ENCODE measurements at places on chromosomes 6 and 20. TPM values are rescaled to one million over a fixed set of nuclear protein-coding genes. Genes with fewer than 3 reads are reported as not detected.

Gene CD40
- total RNA-seq, result 4.2 TPM

GRCh38 chr6:69022993-69023392, 387.9 kb downstream of the ADGRB3 start:
- no peak for DNase-seq
- H3K36me3 ChIP-seq, result no peaks in the 10 kb centered on the region
- no peak overlapping the region for H3K4me3 ChIP-seq
- no peak overlapping the region for H3K27ac ChIP-seq

DNA sequence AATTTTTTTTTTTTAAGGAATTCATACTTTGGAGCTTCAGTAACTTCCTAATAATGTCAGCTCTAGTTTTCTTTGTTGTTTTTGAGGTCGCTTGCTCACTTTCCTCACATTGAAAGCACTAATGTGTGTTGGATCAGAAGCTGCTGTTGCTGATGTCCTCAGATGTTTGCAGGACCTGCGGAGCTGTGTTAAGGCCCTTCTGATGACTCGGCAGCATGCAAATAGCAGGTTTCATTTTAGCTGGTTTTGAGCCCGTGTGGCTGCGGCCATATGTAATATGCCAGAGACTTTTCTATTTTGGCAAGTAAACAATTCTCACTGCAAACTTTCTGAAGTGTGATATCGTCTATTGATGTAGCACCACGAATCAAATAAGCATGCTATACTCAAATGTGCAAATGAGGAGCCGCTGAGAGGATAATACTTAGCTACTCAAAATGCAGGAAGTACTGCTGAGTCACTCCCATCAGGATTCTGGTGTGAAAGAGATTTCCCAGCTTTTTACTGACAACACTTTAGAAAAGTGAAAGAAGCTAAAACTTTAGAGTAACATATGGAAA, 187.8 kb downstream of the SASH1 start:
- H3K36me3 ChIP-seq, result peaks cover 31% of the 10 kb centered on the region
- H3K4me3 ChIP-seq, result peak overlapping the region; percentile 11
- no peak for DNase-seq
- H3K27me3 ChIP-seq, result no peaks in the 10 kb centered on the region
- H3K27ac ChIP-seq, result peak overlapping the region; percentile 15

DNA sequence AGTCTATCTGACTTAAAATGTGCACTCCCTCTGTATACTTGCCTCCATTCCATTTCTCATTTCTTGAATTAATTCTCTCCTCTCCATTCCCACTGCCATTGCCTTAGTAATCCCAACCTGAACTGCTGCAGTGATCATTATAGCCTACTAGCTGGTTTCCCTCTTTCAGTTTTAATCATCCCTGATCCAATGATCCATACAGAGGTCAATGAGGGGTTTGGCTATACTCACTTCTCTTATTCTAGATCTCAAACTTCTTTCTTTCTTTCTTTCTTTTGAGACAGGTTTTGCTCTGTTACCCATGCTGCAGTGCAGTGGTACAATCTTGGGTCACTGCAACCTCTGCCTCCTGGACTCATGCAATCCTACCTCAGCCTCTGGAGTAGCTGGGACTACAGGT, 17.6 kb downstream of the MAP3K7 start:
- H3K27me3 ChIP-seq, result no peaks in the 10 kb centered on the region
- no peaks in the 10 kb centered on the region for H3K36me3 ChIP-seq
- H3K4me1 ChIP-seq, result peaks cover 8% of the 10 kb centered on the region
- no peak for DNase-seq

DNA sequence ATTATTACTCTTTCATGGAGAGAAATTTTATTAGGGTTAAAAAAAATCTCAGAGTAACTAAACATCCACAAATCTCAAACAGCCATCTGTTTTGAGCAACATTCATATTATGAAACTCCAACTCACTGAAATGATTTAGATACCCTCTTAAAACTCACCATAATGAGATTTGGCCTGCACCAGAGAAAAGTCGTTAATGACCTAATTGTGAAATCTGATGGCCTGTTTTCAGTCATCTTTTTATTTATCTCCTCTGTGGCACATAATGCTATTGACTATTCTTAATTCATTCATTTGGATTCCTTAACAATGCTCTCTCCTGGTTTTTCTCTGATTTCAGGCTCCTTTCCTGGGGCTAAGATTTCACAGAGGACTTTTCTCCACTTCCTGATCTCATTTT, 192.7 kb downstream of the RNF144B start:
- H3K4me3 ChIP-seq, result no peak overlapping the region
- no peaks in the 10 kb centered on the region for H3K27me3 ChIP-seq
- H3K4me1 ChIP-seq, result no peaks in the 10 kb centered on the region
- H3K36me3 ChIP-seq, result no peaks in the 10 kb centered on the region
- no peak overlapping the region for H3K27ac ChIP-seq
- no peak for DNase-seq

DNA sequence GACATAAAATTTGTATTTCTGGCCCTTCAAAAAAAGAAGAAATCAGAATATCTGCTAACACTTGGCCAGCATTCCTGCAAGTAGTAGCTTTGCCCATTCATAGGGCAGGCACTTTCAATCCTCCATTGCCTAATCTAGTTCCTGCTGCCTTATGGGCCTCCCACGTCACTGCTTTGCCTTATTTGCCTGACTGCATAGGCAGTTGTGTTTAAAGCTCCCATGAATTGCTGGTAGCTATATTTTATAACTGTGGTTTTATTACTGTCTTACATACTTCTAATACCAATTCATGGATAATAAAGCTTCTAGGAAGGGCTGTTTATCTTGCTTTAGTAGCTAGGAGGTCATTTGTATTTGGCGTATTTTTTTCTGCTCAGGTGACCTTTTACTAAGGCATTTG, 7.7 kb upstream of the SLC35A1 start:
- H3K4me1 ChIP-seq, result no peaks in the 10 kb centered on the region
- no peak for DNase-seq
- no peak overlapping the region for H3K4me3 ChIP-seq
- no peaks in the 10 kb centered on the region for H3K27me3 ChIP-seq

DNA sequence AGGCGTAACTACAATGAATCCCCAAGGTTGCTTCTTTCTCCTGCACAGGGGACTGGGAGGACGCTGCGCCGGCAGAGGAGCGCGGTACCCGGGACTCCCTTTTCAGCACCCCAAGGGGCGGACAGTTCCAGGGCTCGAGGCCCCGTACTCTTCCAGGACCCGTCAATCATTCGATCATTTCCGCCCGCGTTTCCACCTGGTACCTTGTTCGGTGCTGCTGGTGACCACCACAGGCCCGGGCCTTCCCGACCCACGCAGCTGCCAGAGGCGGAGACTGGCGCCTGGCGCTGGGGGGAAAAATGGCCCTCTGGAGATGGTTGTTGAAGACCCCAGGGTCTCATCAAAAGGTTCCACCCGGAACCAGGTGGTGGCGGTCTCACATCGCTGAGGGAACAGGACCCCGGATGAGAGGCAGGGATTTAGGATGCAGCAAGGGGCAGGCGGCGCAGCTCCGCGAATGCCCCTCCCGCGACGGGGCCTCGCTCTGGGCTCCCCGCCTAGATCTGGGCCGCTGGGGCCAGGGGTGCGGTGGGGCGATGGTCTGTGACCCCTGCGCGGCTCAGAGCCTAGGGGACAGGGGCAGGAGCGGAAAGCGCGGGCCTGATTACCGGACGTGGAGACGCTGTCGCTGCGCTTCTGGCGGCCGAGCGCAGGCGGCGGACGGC, 744 bp downstream of the VSX1 start:
- peaks cover 57% of the 10 kb centered on the region for H3K27me3 ChIP-seq
- H3K36me3 ChIP-seq, result no peaks in the 10 kb centered on the region
- H3K4me3 ChIP-seq, result no peak overlapping the region
- H3K4me1 ChIP-seq, result peaks cover 47% of the 10 kb centered on the region
- no peak overlapping the region for H3K27ac ChIP-seq
- DNase-seq, result no peak

- H3K27ac ChIP-seq, result no peak overlapping the region
- peaks cover under 1% of the 10 kb centered on the region for H3K36me3 ChIP-seq
- peaks cover 13% of the 10 kb centered on the region for H3K4me1 ChIP-seq
Measured at GRCh38 chr6:144162977-144163376, 12.7 kb downstream of the STX11 start.

Gene RPP21
- total RNA-seq, result 17.3 TPM

Gene GPR63
- total RNA-seq, result 1.9 TPM

Gene TMEM244
- not detected for total RNA-seq

GRCh38 chr6:17964633-17965032, 22.8 kb downstream of the KIF13A start:
- H3K27ac ChIP-seq, result peak overlapping the region; percentile 17
- peaks cover 29% of the 10 kb centered on the region for H3K4me1 ChIP-seq
- no peaks in the 10 kb centered on the region for H3K36me3 ChIP-seq

DNA sequence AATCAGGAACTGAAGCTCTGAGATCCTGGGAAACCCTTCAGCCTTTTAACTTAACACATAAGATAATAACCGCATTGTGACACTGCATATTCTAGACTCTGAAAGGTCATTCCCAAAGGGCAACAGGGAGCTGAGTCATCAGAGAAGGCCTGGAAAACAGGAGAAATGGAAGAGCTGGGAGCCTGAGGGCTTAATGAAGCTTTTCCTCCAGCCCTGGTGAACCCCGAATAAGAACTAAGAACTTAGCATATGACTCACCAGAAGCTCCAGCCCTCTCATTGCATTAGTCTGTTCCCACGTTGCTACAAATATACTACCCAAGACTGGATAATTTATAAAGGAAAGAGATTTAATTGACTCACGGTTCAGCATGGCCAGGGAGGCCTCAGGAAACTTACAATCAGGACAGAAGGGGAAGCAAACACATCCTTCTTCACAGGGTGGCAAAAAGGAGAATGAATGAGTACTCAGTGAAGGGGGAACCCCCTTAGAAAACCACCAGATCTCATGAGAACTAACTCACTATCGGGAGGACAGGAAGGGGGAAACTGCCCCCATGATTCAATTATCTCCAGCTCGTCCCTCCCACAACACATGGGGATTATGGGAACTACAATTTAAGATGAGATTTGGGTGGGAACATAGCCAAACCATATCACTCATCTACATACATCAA, 648.5 kb downstream of the TFAP2A start:
- H3K27ac ChIP-seq, result no peak overlapping the region
- no peaks in the 10 kb centered on the region for H3K27me3 ChIP-seq
- no peak overlapping the region for H3K4me3 ChIP-seq
- no peaks in the 10 kb centered on the region for H3K4me1 ChIP-seq

Gene ABHD16B
- total RNA-seq, result not detected

DNA sequence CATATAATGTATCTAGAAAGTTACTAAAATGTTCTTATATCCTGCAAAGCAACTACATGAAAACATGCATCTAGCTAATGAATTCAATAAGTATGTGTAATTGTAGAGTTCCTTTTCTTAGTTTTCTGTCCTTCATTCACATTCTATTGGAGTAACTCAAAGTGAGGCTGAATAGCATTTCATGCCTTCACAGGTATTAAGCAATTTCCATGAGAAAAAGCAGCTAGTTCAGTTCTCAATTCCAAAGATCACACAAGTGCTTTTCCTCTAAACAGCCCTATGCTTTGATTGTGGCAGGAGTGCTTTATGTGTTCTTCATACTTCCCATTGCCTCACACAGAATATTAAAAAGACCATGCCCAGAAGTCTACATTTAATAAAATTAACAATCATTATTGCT, 274.9 kb downstream of the RFPL4B start:
- H3K4me3 ChIP-seq, result no peak overlapping the region
- H3K4me1 ChIP-seq, result no peaks in the 10 kb centered on the region
- H3K27ac ChIP-seq, result no peak overlapping the region
- no peaks in the 10 kb centered on the region for H3K36me3 ChIP-seq
- H3K27me3 ChIP-seq, result no peaks in the 10 kb centered on the region
- no peak for DNase-seq

DNA sequence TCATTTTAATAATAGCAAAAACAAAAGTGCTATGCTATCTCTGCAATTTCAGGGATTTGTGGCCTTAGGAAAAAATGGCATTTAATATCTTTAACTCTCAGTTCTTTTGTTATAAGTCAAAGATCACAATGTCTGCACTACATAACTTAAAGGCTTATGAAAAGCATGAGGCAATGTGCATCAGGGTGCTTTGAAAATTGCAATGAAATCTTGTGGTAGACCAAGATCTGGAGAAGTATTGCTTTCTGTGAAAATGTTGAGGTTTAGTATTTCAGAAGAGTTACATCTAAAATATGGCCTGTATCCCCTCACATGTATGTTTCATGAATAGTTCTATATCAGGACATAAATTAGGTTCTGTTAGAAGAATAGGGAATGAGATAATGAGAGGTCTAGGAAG, 200.6 kb downstream of the MEI4 start:
- H3K36me3 ChIP-seq, result no peaks in the 10 kb centered on the region
- H3K4me3 ChIP-seq, result no peak overlapping the region
- no peak for DNase-seq
- H3K27me3 ChIP-seq, result no peaks in the 10 kb centered on the region

Gene C6orf141
- total RNA-seq, result 1.2 TPM
